ENCODE measurements at places on chromosomes 16 and 17.

- DNase-seq = peak; percentile 71
Observed at GRCh38 chr17:17849845-17850373, 13.1 kb upstream of the SREBF1 start.

DNA sequence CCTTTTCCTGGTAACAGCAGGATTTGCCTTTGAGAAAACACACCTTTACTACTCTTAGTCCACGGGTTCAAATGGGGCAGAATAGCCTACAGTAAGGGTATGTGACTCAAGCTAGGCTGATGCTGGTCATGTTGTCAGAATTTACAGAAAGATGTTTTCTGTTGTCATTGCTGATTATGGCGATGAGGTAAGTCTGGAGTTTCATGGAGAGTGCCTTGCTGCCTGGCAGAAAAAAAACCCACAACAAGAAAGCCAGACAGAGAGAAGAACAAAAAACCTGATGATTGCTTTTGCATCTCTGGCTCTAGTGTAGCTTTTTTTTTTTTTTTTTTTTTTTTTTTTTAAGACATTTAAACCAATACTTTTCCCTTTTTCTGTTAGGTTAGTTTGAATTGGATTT is 47.9 kb downstream of the SLC6A4 start:
- DNase-seq = no peak

DNA sequence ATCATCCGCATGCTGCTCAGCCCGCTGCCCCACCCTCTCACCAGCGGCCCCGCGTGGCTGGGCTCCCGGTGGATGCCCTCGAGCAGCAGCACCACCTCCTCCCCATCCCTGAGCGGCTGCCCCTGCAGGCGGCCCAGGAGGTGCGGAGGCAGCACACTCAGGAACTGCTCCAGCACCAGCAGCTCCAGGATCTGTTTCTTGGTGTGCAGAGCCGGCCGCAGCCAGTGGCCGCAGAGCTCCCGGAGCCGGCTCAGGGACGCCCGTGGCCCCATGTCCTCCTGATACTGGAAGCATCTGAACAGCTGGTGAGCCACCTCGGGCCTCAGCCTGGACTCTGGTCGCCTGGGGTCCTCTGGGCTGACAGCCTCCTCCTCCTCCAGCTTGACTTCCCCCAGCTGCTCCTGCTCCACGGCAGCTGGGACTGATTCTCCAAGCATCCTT is 6.6 kb downstream of the ZSCAN10 start:
- no peak for DNase-seq

GRCh38 chr17:15481481-15481880 is 14.1 kb upstream of the CDRT4 start:
- no peak for DNase-seq

- no peak for DNase-seq
Observed at GRCh38 chr16:27726621-27727261, 176.8 kb downstream of the KATNIP start.

GRCh38 chr17:45098081-45098868 is 34.0 kb downstream of the PLCD3 start:
- no peak for DNase-seq

DNA sequence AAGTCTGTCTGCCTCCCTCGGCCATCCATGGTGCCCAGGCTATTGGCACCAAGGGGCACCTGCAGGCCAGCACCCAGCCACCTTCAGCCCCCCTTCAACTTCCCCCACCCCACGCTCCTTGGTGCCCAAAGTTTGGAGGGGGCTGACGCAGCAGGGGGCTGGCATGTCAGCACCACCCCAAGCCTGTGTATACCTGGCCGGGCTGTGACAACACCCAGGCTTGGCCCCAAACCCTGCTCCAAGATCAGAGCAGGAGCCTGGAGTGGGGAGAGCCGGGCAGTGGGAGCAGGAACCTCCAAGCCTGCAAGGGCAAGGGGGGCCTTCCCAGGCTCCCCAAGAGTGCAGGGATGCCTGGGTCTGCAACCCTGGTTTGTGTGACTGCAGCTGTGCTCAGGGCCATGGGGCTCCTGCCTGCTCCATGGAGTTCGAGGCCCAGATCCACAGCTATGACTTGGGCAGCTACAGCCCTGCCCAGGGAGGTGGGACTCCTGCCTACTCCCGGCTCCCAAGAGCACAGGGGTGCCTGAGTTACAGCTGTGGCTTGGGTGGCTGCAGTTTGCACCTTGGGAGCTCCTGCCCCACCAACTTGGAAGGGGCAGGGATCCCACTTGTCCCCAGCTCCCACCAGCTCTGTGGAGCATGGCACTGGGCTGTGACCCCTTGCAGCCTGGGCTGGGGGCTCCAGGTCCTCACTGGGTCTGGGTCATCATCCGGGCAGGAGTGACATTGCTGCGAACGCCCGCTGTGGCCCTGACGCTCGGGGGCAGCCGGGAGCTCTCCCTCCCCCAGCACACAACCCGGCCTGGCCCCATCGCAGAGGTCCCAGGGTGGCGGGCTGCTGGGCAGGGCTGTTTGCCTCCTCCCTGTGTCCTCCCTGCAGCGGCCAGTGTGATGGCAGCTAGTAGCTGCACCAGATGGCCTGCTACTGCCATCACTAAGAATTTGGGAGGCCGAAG is 175.5 kb upstream of the SDK2 start:
- no peak for DNase-seq

DNA sequence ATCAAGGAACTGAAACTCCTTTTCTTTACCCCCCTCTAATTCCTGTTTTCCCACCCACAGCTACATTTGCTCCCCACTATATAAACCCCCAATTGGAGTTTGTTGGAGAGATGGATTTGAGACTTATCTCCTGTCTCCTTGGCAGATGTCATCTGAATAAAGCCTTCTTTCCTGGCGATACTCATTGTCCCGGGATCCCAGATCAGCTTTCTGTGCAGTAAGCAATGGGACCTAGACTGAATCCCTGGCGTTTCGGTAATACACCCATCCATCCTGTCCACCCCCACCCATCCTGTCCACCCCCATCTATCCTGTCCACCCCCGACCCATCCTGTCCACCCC is 22.2 kb downstream of the QPRT start:
- DNase-seq = no peak
